Femur (tissue), 1 donor: ENCODE measurements at places on chromosomes 3 and 15.

GRCh38 chr3:134993011-134993410 lies 198.0 kb downstream of the EPHB1 start:
- DNase-seq: no peak

DNA sequence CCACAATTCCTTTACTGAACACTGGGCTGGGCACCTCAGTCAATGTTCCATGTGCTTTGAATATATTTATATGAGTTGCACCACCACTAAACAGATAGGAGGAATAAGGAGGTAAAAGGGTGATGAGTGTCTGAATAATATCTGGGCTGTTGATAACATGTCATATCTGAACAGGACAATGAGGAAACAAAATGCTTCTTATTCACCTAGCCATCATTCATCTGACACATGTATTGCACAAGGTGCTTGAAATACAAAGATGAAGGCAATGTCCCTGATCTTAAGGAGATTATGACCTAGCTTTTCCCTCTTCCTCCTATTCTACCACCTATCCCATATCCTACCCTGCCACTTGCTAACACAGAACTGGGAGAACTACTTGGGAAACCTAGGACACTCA lies 8.0 kb upstream of the CERS3 start:
- DNase-seq: no peak

- no peak for DNase-seq
These were observed 232.5 kb upstream of the TBL1XR1 start for GRCh38 chr3:177429771-177430170.

GRCh38 chr3:171677706-171678105 lies 132.6 kb downstream of the PLD1 start:
- DNase-seq: no peak

DNA sequence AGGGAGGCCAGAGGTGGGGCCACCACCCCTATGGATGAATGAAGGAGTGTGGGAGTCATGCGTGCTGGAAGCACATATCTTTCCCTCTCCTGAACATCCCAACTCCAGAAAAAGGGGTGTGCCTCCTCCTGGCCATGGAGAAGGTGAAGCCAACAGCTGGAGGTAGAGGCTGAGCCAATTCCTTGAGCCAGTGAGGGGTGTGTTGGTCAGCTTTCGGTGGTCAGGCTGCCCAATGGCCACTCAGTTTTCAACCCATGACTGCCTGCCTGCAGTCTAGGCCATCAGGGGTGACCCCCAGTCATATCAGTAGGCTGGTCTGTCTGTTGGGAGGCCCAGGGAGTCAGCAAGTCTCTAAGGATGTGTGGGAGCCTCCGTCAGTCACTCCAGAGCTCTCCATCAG lies 13.6 kb downstream of the PTH1R start:
- no peak for DNase-seq

DNA sequence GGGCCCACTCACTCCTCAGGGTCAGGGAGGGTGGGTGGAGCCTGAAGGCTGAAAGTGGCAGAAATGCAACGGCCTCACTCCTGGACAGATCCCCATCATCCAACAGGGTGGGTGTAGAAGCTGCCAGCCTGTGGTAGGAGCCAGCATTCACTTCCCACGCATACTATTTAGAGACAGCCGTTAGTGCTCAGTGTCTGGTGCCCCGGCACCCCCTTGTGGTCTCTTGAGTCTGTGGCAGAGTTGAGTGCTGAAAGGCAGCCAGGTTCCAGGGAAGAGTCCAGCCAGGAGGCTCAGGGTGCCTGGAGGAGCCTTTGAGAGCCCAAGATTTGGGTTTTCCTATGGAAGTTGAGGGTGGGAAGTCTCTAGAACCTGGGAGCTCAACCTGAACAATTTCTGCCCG lies 2.1 kb upstream of the GNAT1 start:
- DNase-seq: peak; percentile 90

DNA sequence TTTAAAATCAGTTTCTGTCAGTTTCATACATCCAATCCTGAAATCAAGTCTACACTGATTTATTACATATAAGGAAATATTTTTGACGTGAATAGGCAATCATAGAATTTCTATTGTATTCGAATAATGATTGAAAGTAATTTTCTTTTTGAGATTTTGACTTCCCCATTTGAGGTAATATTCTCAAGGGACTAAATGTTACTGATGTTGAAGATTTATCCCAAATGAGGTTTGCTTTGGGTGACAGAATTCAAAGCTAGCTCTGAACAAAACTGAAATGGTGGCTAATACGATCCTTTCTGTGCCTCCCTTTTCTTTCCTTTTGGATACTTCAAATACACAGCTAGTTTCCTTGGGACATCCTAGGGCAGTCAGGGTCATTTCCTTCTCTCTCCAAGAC lies 12.9 kb upstream of the CNBP start:
- no peak for DNase-seq

- no peak for DNase-seq
These were observed 18.3 kb downstream of the CALML4 start for GRCh38 chr15:68186671-68187397.

DNA sequence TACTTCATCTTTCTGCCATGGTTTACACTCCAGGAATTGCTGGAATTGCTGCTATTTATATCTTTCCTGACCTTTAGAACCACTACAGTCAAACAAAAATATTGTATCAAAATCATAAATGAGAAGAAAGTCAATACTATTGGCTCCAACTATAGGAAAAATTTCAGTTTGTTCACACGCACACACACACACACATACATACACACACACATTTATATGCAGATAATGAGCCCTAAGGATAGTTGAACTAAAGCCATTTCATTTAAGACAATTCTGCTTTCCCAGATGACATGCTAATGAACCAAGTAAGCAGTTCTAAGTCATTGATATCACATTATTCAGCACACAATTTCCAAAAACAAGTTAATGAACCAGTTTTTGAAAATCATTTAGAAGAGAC lies 627.3 kb downstream of the PLOD2 start:
- no peak for DNase-seq
